ENCODE measurements at places on chromosomes 1 and 21.
A peak's percentile ranks its signal among the peaks of the same experiment; 100 is the strongest.

GRCh38 chr1:119079881-119080280, 60.6 kb downstream of the WARS2 start:
- no peaks in the 10 kb centered on the region for H3K4me1 ChIP-seq
- H3K27ac ChIP-seq: no peak overlapping the region
- no peaks in the 10 kb centered on the region for H3K27me3 ChIP-seq
- H3K4me3 ChIP-seq: no peak overlapping the region
- no peak for DNase-seq

DNA sequence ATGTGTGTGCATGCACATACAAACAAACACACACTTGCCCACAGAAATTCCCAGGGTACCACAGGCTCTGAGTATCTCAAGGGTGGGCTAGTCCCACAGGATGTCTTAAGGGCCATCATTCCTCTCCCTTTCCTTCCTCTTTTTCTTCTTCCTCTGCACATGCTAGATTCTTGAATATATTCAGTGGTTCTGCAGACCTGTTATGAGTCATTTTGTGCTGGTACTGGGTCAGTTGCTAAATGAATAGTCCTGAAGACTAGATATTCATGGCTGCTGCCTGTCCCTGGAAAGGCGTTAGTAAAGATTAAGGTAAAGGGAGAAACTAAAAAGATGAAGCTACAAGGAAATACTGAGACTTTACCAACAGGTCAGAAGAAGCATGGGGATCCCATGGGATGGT, 256.7 kb upstream of the KIAA0040 start:
- no peak for DNase-seq
- no peaks in the 10 kb centered on the region for H3K36me3 ChIP-seq
- no peaks in the 10 kb centered on the region for H3K27me3 ChIP-seq
- no peak overlapping the region for H3K4me3 ChIP-seq
- H3K27ac ChIP-seq: no peak overlapping the region

- no peak for DNase-seq
- no peak overlapping the region for H3K4me3 ChIP-seq
- no peak overlapping the region for H3K27ac ChIP-seq
- no peaks in the 10 kb centered on the region for H3K4me1 ChIP-seq
Measured at GRCh38 chr1:80769208-80769750, 1031.5 kb upstream of the ADGRL2 start.

DNA sequence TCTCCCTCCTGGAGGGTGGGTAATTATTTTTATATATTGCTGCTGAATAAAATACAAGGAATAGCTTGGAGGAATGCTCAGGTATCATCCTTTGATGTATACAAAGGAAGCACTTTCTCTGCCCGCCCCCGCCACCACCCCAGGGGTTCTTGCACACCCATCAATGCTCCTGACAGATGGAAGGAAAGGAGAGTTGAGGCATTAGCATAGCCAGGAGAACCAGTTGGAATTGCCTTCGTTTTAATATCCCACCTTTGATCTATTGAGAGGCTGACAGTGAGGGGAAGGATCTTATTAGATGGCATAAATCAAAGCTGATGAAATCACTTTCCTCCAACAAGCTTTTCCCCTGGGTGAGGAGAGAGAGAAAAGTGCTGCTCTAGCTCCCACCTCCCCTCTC, 71.1 kb downstream of the LGR6 start:
- no peaks in the 10 kb centered on the region for H3K36me3 ChIP-seq
- no peak overlapping the region for H3K4me3 ChIP-seq
- H3K4me1 ChIP-seq: no peaks in the 10 kb centered on the region
- peaks cover 7% of the 10 kb centered on the region for H3K27me3 ChIP-seq
- DNase-seq: no peak

GRCh38 chr1:167263344-167263743, 42.7 kb downstream of the POU2F1 start:
- no peaks in the 10 kb centered on the region for H3K36me3 ChIP-seq
- H3K4me1 ChIP-seq: peaks cover 19% of the 10 kb centered on the region
- H3K4me3 ChIP-seq: no peak overlapping the region
- H3K27me3 ChIP-seq: no peaks in the 10 kb centered on the region
- H3K27ac ChIP-seq: no peak overlapping the region
- DNase-seq: no peak

DNA sequence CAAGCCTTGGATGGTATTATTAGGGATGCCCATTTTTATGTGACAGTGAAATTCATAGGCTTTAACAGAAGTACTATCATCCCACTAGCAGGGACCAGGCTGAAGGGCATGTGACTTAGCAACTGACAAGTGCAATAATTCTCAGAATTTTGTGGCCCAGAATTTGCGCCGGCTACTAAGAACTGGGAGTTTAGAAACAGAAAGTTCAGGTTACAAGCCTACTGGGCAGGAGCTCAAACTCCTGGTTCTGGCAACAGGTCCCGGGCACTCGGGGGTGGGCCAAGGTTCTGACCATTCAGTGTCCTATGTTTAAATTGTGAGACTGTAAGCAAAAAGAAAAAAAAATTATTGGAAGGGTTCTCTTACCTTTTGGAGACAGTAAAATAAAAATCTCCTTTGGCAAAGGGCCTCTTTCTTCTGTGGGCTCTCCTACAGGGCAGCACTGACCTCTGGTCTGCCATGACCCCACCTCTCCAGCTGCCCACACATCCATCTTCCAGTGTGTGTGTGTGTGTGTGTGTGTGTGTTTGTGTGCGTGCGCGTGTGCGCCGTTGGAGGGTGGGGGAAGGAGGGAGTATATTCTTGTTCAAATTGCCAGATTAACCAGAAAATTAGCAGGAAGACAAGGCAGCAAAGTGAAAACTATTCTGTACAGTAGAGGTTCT, 26.1 kb downstream of the IRF2BP2 start:
- no peak overlapping the region for H3K27ac ChIP-seq
- no peak for DNase-seq
- no peaks in the 10 kb centered on the region for H3K4me1 ChIP-seq
- no peak overlapping the region for H3K4me3 ChIP-seq
- no peaks in the 10 kb centered on the region for H3K36me3 ChIP-seq

- no peak for DNase-seq
- H3K27me3 ChIP-seq: no peaks in the 10 kb centered on the region
- no peaks in the 10 kb centered on the region for H3K36me3 ChIP-seq
Measured at GRCh38 chr1:232142403-232143314, 487.3 kb downstream of the SIPA1L2 start.

DNA sequence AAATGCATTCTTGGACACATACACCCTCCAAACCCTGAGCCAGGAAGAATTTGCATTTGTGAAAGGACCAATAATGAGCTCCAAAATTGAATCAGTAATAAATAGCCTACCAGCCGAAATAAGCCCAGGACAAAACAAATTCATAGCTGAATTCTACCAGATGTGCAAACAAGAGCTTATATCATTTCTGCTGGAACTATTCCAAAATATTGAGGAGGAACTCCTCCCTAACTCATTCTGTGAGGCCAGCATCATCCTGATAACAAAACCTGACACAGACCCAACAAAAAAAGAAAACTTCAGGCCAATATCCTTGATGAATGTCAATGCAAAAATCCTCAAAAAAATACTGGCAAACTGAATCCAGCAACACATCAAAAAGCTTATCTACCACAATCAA, 6.7 kb downstream of the SPRR2E start:
- no peak overlapping the region for H3K4me3 ChIP-seq
- DNase-seq: no peak
- no peaks in the 10 kb centered on the region for H3K36me3 ChIP-seq
- H3K4me1 ChIP-seq: no peaks in the 10 kb centered on the region

- DNase-seq: no peak
- H3K36me3 ChIP-seq: peaks cover 5% of the 10 kb centered on the region
- peaks cover 23% of the 10 kb centered on the region for H3K4me1 ChIP-seq
- no peak overlapping the region for H3K27ac ChIP-seq
- no peaks in the 10 kb centered on the region for H3K27me3 ChIP-seq
Measured at GRCh38 chr1:9594471-9595155, 5.9 kb downstream of the TMEM201 start.

- no peaks in the 10 kb centered on the region for H3K27me3 ChIP-seq
- H3K36me3 ChIP-seq: no peaks in the 10 kb centered on the region
- H3K4me1 ChIP-seq: no peaks in the 10 kb centered on the region
- H3K4me3 ChIP-seq: no peak overlapping the region
Measured at GRCh38 chr1:37944816-37945215, 2.0 kb downstream of the INPP5B start.

GRCh38 chr1:93237021-93237420, 56.5 kb downstream of the CCDC18 start:
- no peak overlapping the region for H3K27ac ChIP-seq
- no peak overlapping the region for H3K4me3 ChIP-seq
- H3K4me1 ChIP-seq: no peaks in the 10 kb centered on the region
- H3K27me3 ChIP-seq: no peaks in the 10 kb centered on the region
- DNase-seq: no peak

DNA sequence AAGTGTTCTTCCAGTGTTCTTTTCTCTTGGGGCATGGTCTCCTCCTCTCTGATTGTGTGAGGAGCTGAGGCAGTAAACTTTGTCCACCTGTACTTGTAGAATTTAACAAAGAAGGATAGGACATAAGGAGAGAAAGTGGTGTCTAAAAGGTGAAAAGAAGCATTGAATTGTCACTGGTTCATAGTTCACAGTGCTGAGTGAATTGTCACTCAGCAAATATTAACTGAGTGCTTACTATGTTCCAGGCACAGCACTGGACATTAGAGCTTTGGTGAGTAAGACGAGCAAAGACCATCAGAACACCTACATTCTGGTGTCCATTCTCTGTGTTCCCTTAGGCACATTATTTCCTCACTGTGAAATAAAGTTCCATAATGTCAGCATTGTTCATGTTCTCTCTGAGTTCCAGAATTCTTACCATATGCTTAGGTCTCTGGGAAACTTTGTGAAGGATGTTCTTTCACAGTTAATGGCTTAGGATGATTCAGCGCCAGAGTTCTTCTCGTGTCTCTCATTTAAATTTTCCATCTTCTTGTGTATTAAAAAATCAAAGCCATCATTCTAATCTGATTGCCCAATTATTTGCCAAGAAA, 156.8 kb upstream of the HOOK1 start:
- no peaks in the 10 kb centered on the region for H3K27me3 ChIP-seq
- no peak for DNase-seq
- no peak overlapping the region for H3K4me3 ChIP-seq
- H3K27ac ChIP-seq: no peak overlapping the region

- no peaks in the 10 kb centered on the region for H3K27me3 ChIP-seq
- no peak for DNase-seq
- H3K36me3 ChIP-seq: no peaks in the 10 kb centered on the region
- H3K27ac ChIP-seq: peak overlapping the region; percentile 73
Measured at GRCh38 chr1:160204526-160205241, 500 bp upstream of the PEA15 start.

GRCh38 chr1:230316864-230317745, 109.0 kb downstream of the PGBD5 start:
- H3K4me3 ChIP-seq: no peak overlapping the region
- no peaks in the 10 kb centered on the region for H3K36me3 ChIP-seq
- H3K27ac ChIP-seq: no peak overlapping the region
- no peaks in the 10 kb centered on the region for H3K4me1 ChIP-seq

DNA sequence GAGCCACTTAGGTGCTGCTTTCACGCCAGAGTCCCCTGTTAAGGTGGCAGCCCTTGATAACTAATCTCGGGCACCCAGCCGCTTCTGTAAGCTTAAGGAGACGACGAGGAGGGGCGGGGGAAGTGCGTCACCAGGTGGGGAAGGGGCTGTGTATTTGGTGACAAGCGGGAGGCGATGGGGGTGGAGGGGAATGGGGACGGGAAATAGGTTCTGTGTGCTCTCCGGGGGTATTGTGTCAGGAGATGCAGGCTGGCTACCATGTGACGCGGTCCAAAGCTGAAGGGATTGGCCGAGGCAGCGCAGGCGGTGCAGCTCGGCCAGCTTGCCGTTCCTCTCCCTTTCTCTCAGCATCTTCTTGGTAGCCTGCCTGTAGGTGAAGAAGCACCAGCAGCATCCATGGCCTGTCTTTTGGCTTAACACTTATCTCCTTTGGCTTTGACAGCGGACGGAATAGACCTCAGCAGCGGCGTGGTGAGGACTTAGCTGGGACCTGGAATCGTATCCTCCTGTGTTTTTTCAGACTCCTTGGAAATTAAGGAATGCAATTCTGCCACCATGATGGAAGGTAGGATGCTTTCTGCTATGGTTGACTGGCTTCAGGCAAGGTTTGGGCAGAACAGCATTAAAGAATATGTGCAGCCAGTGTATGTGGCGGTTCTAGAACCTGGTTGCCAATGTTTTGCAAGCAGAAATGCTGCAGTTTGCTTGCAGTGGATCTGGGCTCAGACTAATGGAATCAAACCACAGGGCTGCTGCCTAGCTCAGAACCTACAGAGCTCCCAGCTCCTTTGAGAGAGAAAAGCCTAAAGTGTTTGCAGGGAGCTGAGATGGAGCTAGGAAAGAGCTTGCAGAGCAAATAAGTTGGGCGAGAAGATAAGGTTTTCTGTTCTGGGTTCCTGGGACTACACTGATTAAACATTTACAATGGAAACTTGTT, at the start of gene SGIP1:
Gene SGIP1 (plus strand): TSS at position 350 of the 937 bp plus-strand sequence. CDS start 206 bp downstream, at position 556.
- no peak within 1 kb of the TSS for H3K4me3 ChIP-seq
- DNase-seq: no peak
- no peak within 1 kb of the TSS for H3K27ac ChIP-seq
- H3K4me1 ChIP-seq: peaks cover 9% of the 10 kb centered on the region

GRCh38 chr1:229397762-229398161, 36.1 kb downstream of the ACTA1 start:
- DNase-seq: no peak
- no peak overlapping the region for H3K4me3 ChIP-seq
- H3K27me3 ChIP-seq: peaks cover 8% of the 10 kb centered on the region
- H3K36me3 ChIP-seq: no peaks in the 10 kb centered on the region
- no peak overlapping the region for H3K27ac ChIP-seq

DNA sequence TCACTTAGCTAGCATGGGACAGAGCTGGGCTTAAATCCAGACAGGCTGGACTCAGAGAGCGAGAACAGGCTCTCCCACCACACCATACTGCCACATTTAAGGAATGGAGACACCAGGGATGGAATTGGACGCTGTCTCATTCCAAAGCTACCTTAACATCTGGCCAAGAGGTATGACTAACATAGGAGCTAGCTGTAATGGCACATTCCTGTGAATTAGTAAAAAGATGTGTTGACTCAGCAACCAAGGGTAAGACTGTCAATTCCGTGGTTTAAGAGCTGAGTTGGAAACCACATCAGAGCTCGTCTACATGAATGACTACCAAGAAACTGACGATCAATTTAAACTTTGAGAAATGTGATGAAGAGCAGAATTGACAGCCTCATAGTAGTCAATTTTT, 8.3 kb upstream of the TNFRSF9 start:
- H3K36me3 ChIP-seq: no peaks in the 10 kb centered on the region
- H3K4me1 ChIP-seq: peaks cover 21% of the 10 kb centered on the region
- H3K27me3 ChIP-seq: no peaks in the 10 kb centered on the region
- H3K27ac ChIP-seq: peak overlapping the region; percentile 72

DNA sequence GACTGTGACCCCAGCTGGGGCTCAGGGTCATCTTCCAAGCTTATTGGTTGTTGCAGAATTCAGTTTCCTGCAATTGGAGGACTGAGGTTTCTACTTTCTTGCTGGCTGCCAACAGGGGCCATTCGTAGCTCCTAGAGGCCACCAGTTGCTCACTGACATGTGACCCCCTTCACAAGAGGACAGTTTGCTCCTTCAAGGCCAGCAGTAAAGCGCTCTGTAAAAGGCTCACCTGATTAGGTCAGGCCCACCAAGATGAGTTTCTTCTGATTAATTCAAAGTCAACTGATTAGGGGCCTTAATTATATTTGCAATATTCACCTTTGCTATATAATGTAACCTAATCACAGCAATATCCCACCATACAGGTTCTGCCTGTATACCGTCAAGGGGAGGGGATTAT, 68.9 kb downstream of the SLC9A1 start:
- H3K4me3 ChIP-seq: no peak overlapping the region
- H3K27ac ChIP-seq: no peak overlapping the region
- H3K4me1 ChIP-seq: no peaks in the 10 kb centered on the region

Data from CD4-positive, CD25-positive, alpha-beta regulatory T cell (primary cell).